ENCODE measurements at places on chromosomes 5 and 9. TPM values are rescaled to one million over a fixed set of nuclear protein-coding genes. Genes with fewer than 3 reads are reported as not detected.

DNA sequence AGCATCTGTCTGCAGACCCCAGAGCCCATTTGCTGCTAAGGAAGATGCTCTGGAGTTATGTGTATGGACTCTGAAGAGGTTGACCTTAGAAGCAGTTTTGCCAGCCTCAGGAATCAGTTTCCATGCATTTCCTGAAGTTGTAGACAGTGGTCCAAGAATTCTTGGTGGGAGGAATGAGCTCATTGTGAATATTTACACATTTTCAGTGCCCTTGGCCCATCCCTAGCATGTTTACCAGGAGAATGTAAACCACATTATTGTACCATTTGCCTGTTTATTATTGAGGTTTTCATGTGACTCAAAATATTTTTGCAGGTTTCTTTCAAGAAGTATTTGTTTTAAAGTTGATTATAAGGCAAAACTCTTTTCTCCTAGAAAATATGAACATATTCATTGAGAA lies 93.8 kb downstream of the NXNL2 start:
- no peak for DNase-seq

DNA sequence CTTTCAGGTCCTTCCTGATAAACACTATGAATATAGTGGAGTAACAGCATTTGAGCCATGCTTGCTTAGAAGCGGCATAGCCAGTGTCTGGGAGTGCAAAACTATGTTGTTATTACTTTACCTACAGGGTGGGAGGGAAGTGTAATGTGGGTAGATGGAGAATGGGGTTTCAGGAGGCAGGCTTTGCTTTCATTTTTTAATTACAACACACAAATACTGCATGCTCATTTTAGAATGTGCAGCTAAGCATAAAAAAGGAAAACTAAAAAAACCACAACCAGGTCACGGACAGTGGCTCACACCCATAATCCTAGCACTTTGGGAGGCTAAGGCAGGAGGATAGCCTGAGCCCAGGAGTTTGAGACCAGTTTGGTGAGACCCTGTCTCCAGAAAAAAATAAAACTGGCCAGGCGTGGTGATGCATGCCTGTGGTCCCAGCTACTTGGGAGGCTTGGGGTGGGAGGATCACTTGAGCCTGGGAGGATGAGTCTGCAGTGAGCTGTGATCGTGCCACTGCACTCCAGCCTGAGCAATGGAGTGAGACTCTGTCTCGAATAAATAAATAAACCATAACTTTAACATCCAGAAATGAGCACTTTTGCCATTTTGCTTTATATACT lies 20.2 kb downstream of the HAVCR1 start:
- DNase-seq = no peak

Gene NPR3
- total RNA-seq = 2.9 TPM

DNA sequence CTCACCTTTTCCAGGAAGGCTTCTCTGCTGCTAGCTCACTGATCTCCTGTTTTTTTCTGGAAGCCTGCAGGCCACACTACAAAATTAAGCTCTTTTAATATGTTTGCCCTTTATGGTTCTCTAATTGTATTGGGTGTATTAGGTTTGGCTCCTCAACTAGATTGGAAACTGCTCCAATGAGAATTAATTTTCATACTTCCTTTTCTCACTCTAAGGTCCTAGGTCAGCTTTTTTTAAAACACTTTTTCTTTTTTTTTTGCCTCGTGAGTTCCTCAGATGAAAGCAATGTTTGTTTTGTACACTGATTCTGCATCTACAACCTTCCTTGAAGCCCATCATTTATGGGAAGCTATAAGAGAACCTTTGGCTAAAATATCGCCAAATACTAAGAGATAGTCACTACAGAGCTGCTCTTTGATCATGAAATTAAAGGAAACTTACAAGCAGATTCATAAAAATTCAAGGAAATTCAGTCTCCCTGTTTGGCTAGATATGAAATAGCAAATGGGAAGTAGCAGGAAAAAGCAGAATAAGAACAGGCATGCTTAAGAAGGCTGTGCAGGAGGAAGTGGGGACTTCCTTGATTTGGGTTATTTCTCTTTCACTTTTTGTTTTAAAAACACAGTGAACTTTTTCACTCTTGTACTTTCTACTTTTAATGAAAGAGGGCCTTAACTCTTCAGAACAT lies 55.2 kb upstream of the FYB1 start:
- no peak for DNase-seq

DNA sequence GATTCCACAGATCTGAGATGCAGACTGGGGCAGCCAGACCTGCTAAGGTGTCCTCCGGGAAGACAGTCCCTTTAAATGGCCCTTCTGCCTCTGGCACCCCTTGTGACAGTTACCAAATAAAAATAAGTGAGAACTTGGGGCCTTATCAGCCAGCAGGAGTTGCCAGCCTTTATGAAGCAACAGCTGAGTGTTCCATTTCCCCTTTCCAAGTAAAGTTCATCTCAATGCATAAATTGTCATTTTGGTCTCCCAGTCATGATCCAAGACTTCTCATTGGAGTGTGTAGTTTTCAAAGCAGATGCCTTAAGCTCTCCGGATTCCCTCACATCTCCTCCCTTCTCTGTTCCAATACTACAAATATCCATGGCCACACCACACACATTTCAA lies 4.1 kb downstream of the PTCH1 start:
- DNase-seq = no peak

GRCh38 chr9:79120533-79120932 lies 451.2 kb upstream of the TLE4 start:
- DNase-seq = no peak

- DNase-seq = no peak
Observed at GRCh38 chr5:14928661-14929060, 57.1 kb upstream of the ANKH start.

Gene HRCT1
- 3.1 TPM for total RNA-seq

DNA sequence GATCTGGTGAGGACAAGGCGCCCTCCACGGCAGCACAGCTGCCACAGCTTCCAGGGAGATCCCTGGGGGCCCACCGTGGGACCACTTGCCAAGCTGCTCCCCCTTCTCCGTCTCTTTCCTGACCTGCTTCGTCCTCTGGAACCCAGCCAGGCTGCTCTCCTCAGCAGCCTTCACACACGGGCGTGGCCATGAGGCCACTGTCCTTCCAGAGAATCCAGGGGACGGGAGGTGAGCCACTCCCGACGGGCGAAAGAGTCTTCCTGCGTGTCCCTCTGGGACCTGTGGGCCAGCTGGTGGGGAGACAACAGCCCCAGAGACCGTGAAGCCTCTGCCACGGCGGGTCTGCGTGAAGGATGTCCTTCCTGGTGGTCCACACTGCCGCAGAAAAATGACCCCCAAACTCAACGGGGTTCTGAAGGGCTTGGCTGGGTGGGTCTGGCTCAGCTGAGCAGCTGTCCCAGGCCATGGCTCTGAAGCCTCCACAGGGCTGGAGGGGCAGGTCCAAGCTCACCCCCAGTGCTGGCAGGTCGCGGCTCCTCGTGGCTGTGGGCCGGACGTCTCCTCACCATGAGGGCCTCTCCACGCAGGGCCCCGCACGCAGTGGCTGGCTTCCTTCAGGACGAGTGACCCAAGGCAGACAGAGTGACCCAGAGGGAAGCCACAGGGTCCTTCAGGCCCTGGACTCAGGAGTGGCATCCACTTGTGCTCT lies 47.4 kb upstream of the NKD2 start:
- no peak for DNase-seq

GRCh38 chr5:179141867-179142266 lies 81.7 kb downstream of the ZNF354C start:
- no peak for DNase-seq

GRCh38 chr5:132076983-132077382 lies 3.4 kb downstream of the CSF2 start:
- DNase-seq = no peak

GRCh38 chr9:35257986-35258659 lies 96.3 kb downstream of the UNC13B start:
- no peak for DNase-seq

DNA sequence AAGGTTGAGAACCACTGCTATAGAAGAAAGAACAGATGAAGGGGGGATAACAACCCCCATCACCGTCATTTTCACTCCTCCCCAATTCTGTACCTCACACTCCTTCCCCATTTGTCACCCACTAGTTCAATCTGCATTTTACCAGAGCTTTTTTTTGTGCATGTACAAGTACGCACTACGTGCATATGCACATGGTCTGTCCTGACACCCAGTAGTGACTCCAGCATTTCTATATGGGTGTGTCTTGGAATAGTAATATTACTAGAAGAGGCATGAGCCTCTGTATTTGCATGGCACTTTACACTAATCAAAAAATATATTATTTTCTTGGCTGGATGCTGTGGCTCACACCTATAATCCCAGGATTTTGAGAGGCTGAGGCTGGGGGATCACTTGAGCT lies 38.7 kb downstream of the NIM1K start:
- no peak for DNase-seq

Gene SPATA31A3
- total RNA-seq = not detected

- DNase-seq = no peak
Observed at GRCh38 chr9:136015656-136016571, 54.7 kb upstream of the UBAC1 start.

Gene ZNF883
- 2.1 TPM for total RNA-seq

Gene CCDC192
- 1.1 TPM for total RNA-seq

DNA sequence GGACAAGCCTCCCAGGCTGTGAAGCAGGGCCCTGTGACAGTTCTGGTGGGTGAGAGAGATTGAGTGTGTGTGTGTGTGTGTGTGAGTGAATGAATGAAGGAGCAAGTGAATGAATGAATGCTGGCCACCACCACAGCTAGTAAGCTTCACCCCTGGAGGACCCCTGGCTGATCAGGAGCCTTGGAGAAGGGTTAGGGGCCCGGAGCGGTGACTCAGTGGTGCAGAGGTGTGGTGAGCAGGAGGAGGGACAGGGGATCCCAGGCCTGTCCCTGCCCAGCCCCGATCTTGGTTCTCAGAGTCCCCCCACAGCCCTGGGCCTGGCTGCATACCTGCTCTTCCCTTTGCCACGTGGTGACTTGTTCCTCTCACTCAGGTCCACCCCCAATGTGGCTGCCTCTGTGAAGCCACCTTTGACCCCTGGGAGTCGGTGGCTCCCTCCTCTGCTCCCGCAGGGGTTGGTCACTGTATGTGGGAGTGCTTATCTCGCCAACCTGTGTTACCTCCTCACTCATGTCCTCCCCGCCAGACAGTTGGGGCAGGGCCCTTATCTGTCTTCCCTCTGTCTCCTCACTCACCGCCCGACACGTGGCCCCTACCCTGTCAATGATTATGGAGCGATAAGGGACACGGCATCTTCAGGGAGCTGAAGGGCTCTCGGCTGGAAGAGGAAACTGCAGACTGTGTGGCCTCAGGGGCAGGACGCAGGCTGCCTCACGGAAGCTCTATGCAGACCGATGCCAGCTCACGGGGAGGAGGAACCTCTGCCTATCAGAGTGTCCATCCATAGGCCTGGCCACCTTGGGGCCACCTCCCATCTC lies 99.9 kb upstream of the PITX1 start:
- DNase-seq = no peak

GRCh38 chr5:23352446-23352845 lies 155.0 kb upstream of the PRDM9 start:
- no peak for DNase-seq

DNA sequence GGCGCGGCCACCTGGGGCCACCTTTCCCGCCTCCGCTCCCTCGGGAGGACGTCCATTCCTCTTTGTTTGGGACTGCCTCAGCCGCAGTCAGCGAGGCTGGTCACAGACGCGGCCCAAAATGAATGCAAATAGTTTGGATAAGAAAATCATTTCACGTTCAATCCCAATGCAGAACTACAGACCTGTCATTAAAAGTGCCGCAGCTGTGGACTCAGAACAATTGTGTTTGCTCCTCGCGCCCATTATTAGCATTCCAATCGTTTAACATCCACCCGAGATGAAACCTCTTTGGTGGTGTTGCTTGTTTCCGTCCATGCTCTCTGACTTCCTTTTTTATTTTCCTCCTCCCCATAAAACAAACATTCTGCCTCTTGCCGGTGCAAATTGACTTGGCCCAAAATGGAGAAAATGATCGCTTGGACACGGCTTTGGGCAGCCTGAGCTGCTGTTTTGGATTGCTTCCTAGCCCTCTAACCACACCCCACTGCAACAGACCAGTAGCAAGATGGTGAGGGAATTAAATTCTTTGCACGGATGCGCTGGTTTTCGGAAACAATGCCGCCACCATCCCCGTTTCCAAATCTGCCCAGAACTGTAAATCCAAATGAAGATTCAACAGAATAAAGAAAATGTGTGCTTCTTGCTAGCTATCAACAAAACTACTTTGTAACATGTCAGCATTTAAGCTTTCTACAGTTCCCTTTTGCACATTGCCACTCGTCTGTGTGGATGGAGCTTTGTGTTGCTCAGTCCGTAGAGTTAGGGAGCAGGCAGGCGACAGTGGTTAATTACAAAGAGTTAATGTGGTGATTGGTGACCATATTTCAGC lies 784 bp downstream of the NLN start:
- DNase-seq = no peak

DNA sequence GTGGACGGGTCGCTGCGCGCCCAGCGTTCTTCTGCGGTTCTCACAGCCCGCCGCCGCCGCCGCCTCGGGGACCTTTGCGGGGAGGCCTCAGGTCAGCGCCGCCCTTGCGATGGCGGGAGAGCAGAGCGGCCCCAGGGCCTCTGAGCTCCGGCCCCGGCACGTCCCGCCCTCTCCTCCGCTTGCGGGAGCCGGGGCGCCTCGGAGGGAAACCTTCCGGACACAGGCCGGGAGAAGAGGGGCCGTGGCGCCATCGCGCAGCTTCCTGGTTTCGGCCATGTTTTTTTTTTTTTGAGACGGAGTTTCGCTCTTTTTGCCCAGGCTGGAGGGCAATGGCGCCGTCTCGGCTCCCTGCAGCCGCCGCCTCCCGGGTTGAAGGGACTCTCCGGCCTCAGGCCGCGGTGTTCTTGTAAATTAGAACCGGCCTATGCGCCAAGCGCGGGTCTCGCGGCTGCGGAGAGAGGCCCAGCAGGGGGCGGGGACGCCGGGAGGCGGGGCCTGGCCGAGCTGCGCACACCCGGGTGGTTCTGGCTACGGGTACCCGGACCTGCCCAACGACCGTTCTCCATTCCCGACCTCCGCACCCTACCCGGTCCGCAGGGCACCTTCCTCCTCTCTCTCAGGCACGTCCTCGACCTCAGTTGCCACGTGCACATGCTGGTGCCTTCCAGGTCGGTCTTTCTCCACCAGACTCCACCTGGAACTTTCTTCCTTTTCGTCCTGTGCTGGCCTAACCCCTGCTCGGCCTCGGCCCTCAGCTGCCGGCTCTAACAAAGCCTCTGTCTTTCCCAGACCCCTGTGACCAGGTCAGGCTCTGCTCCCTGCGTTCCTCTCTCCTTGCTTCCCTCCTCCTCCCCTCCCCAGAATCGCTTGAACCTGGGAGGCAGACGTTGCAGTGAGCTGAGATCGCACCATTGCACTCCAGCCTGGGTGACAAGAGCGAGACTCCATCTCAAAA lies 28.8 kb upstream of the MGAT1 start:
- peak; percentile 87 for DNase-seq

Data from ovary (tissue), 10 donors.